ENCODE measurements at places on chromosomes 6 and 20.

GRCh38 chr6:105649192-105649591 lies 246.3 kb upstream of the PREP start:
- DNase-seq = no peak

DNA sequence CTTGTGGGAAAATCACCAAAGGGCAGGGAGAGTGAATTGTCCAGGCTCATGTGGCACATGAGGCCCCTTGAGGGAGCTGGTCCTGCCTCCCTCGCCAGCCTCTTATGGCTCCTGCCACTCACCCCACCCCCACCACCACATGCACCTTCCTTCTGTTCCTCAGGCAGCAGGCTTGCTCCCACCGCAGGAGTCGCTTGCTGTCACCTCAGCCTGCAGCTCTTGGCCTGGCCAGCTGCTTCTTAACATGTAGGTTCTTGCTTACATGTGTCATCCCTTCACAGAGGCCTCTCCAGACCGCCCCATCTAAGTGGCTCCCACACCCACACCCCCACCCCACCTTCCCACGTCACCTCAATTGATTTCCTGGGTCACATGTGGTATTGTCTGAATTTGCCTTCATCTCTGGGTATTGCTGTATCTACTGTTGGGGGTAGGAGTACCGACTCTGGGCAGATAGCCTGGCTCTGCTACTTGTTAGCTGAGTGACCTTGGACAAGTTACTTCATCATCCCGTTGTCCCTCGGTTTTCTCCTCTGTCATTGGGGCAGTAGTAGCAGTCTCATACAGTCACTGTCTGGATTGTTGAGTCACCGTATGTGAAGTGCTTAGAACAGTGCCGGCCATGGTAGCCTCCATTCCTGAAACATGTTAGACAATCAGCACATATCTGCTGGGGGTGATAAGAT lies 41.7 kb downstream of the SLC9A8 start:
- DNase-seq = no peak

GRCh38 chr20:20037960-20038359 lies 14.3 kb downstream of the CRNKL1 start:
- DNase-seq = no peak

GRCh38 chr6:13435477-13436246 lies 51.7 kb downstream of the GFOD1 start:
- no peak for DNase-seq

- no peak for DNase-seq
Measured at GRCh38 chr6:30645989-30646388, 944 bp upstream of the C6orf136 start.

DNA sequence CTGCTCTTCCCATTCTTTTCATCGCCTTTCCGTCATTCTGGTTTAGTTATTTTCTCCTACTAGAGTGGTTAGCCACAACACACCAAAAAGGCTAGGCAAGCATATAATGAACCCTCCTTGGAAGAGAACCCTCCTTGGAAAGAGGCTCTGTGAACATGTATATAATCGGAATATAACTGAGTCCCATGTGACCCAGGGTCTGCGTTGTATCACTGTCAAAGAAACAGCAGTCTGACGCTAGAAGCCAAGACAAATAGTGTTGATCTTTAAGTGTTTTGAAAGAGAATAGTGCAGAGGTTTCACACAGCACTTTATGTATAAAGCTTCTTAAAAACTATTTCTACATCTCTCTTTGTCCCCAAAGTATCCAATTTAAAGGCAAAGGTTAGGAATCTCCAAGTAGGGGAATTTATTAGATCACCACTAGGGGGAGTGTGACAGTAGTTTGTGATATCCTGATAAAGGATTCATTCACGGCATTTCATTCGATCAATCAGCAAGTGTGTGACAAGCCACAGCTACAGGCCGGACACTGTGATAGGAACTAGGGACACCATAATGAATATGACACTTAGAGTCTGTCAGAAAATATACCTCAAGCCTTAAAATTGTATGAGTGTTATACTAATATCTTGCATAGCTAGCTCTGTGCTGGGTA lies 395.3 kb downstream of the CD109 start:
- peak; percentile 51 for DNase-seq

- no peak for DNase-seq
Measured at GRCh38 chr20:43558412-43559146, at the start of gene SGK2. Gene SGK2 (plus strand): TSS chr20:43559027. CDS start chr20:43566496, 7,469 bp downstream.

GRCh38 chr6:89295981-89296380 lies 19.1 kb downstream of the GABRR2 start:
- DNase-seq = no peak

DNA sequence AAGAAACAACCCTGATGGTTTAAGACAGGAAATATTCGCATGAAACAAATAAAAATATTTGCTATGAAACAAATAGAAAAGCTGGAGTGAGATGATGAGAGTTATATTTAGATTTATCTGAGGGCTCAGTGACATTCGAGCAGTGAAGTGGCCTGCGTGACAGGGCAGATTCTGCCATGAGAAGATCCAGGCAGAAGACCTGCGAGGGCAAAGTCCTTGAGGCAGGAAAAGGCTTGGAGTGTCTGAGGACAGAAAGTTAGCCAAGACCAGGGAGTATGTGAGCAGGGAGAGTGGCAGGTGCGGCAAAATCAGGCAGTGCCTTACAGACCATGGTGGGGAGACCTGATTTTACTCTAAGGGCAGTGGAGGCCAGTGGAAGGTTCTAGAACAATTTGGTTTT lies 66.9 kb upstream of the RIN2 start:
- no peak for DNase-seq

GRCh38 chr6:10894958-10895357 lies 8.1 kb downstream of the SYCP2L start:
- no peak for DNase-seq

GRCh38 chr20:24425523-24426135 lies 43.8 kb upstream of the SYNDIG1 start:
- no peak for DNase-seq

DNA sequence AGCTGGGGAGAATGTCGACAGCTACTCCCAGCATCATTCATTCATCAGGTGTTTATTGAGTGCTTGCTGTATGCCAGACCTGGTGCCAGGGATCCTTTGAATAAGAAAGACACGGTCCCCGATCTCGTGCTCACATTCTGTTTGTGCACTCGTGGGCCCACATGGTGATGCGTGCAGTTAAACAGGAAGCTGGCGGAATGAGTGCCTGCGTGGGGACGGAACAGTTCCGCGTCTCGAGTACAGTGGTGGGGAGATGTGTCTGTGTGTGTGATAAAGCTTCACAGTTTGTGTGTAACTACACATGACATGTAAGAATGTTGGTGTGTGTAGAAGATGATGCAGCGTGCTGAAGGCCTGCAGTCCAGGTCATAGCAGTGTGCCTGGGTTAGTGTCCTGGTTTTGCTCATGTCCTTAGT lies 6.5 kb downstream of the RBM38 start:
- DNase-seq = no peak

DNA sequence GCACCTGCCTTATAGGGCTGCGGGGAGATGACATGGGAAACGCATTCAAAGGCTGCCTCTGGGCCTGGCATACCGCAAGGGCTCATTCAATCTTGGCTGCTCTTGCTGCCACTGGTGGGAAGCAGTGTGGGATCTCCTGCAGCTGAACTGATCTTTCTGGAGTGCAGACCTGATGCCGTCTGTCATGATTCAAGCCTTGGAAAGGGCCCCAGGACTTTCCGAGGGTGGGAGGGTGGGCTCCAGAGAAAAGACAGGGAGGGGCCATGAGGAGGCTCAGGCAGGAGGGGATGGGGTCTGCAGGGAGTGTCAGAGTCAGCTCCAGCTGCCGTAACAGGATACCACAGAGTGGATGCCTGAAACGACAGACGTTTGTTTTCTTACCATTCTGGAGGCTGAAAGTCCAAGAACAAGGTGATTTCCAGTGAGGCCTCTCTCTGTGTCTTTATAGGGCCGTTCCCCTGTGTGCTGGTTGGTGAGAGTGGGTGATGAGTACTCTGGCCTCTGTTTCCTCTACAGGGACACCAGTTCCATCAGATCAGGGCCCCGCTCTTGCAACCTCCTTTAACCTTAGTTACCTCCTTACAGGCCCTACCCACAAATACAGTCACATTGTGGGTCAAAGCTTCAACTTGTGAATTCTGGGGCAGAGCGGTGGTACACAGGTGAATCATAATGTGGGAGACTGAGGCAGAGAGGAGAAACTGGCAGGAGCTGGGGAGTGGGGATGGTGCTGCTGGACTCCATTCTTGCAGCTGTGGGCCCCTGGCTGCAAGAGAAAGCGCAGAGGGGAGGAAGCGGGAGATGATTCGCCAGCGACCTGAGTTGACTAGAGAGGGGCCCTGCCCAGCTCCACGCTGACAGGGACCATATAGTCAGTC lies 148.4 kb downstream of the SYCP2 start:
- DNase-seq = no peak

DNA sequence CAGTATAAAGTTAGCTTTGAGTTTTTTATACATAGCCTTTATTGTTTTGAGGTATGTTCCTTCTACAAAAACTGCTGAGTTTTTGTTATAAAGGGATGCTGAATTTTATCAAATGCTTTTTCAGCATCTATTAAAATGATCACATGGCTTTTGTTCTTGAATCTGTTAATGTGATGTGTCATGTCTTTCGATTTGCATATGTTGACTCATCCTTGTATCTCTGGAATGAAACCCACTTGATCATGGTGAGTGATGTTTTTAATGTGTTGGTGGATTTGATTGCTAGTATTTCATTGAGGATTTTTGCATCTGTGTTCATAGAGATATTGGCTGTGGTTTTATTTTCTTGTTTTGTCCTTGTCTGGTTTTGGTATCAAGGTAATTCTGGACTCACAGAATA lies 24.7 kb upstream of the BLCAP start:
- no peak for DNase-seq
